ENCODE measurements at places on chromosomes 3 and 15.

DNA sequence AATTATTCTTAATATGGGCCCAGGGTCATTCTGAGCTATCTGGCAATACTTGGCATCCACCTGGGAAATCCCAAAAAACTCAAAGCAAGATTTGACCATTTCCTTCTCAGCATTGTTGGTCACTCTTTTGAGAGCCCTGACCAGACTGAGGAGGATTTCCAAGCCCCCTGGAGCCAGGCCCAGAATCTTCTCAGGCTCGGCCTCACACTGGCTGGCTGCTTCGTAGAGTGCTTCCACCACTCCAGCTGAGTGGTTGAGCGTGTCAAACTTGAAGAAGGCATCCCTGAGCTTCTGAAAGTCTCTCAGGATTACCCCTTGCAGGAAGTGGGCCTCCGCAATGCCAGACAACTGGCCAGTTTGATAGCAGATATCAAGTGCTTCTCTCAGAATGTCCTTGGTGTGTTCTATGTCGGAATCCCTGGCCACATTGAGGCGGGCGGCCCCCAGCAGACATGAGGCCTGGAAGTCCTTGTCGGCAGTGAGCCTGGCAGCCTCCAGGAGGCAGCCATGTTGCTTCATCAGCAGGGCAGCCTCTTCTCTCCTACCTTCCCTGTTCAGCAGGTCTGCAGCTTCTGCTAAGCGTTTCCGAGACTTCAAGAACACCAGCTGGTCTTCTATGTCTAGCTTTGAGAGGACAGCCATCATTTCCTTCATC, 68.9 kb upstream of the DCLK3 start:
- DNase-seq, result no peak

- no peak for DNase-seq
These were observed 245.1 kb upstream of the NAALADL2 start for GRCh38 chr3:174614036-174614435.

DNA sequence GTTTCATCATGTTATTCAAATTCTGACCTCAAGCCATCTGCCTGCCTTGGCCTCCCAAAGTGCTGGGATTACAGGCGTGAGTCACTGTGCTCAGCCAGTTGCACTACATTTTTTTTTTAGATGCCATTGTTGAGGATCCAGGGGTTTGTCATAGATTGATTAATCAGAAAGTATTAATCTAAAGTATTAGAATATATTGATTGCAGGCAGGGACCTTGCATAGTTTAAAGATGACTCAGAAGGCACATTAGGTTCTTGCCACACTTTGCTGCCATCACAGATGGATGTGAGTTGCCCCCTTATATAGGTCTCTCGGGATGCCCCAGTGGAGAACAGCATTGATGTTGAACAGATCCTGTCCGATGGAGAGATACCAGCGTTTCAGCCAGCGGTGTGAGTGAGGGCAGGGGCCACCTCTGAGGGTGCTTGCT, 41.1 kb downstream of the IGF1R start:
- no peak for DNase-seq

- no peak for DNase-seq
These were observed 16.8 kb upstream of the SLC41A3 start for GRCh38 chr3:126100634-126101301.

GRCh38 chr3:186590580-186591295, 20.2 kb downstream of the DNAJB11 start:
- DNase-seq, result no peak

DNA sequence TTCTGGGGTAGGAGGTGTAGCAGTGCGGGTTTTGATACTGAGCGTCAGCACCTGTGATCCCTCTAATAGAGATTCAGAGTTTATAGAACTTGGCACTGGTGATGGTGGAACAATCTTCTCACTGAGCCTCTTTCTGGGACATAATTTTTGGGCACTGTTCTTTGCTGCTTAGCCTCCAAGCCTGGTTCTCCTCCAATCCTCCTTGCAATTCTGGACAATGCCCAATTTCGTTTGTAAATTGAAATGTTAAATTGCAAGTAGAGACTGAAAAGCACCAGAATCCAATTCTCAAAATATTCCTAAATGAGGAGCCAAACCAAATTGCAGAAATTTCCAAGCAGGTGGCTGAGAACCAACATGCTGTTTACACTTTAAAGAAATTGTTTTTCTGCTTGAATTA, 149.8 kb upstream of the ABI3BP start:
- no peak for DNase-seq

GRCh38 chr3:312160-312733, 115.7 kb downstream of the CHL1 start:
- DNase-seq, result no peak

DNA sequence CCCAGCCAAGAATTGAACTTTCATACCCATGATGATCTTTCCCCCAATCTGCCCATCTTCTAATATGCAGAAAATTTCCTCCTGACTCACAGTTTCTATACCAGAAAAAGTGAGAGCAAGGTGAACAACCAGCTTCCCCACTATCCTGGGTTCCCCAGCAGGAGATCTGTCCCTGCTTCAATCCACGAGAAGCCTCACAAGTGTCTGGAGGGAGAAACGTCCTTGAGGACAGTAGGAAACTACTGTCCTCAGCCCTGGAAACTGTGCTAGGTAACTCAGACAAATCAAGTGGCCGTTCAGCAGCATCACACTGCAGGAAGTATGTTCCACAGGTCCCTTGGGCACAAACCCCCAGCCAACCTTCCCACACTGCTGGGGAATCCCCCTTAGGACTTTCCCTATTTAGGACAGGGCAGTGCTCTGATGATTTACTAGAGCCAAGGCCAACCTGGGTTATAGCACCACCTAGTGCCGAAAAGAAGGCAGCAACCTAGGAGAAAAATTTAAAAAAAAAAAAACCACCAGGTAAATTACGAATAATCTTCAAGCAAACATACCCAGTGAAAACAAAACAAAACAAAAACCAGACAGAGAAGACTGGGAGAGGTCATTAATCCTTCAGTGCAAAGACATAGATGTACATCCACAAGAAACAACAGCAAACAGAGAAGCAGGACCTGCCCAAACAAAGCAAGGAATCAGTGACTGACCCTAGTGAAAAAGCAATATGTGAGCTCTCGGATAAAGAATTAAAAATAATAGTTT, 36.0 kb downstream of the MORC1 start:
- no peak for DNase-seq

DNA sequence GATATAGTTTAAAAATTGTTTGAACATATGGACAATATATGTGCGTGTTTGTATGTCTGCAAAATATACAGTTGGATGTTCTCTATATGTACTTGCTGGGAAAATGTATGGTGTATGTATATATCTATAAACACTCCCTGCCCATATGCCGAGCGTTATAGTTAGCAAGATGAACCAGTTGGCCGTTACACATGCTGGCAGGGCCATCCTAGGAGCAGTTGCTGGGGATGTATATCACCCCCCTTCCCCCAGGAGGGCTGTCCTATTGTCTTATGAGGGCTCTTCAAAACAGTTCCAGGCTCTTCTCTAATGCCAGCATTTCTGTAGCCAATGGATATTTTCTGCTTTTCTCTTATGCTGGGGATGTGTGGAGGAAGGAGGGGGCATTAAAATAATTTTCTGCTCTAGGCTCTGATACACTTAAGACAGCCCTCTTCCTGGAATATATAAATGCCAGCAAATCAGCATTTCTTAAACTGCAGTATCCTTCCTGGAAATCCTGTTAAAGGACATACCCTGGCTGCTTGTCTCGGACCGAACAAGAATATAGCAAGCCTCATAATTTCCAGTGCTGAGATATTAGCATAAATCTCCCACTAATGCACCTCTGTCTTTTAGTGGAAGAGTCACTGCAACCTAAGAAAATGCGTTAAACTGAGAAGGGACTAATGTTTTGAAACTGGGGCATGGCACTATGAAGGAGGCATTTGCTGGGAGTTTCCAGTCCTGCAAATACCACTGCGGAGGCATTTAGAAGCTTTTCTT, 134.4 kb downstream of the MDFIC2 start:
- no peak for DNase-seq

DNA sequence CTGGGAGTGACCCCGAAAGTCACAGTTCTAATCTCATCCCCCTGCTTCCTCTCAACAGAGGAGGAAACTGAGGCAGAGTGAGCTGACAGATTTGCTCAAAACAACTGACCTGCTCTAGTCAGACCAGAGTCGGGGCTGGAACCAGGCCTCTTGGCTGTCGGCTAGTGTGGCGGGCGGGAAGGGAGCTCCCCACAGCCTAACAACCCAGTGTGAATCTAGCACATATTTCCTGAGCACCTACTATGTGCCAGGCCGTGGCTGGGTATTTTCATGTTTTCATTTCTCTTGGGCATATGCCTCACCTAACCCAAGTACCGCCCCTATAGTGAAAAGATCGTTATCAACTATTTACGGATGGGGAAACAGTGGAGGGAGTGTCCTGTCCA, 27.2 kb downstream of the GRIP2 start:
- no peak for DNase-seq

DNA sequence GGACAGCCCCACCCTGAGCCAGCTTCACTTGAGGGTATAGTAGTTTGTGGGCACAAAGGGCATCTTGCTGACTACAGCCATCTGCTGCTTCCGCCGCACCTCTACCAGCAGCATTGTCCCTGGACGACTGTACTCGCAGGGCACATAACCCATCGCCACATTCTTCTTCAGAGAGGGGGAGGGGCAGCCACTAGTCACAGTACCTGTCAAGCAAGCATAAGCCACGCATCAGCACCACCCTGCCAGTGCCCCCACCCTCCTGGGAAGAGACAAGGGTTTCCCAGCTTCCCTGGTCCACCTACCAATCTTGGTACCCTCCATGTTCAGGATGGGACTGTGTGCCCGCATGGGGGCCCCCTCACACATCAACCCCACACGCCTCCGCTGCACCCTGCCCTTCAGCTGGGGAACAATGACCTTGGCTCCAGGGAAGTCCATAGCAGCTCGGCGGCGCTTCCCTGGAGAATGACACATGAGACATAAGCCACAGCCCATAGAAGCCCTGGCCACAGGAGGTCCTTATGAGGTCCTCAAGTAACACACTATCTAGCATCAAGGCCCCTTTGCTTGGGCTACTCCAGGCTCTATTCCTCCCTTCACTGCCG, 4.7 kb downstream of the AMT start:
- DNase-seq, result no peak

DNA sequence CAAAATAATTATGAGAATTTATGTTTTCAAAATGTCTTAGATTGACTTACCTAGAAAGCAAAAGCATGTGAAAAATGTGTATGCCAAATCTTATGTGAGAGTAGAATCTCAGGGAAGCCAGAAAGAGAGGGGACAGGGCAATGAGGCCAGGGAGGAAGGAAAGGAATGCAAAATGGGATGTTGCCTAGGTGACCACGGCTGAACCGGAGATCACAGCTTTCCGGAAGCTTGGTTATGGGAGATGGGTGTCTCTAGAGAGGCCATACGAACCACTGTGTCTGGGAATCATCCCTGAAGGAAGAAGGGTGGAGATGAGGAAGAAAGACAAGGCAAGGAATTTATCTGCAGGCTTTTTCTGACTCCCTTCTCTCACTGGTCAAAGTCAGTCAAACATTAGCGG, 76.0 kb downstream of the SUCLG2 start:
- no peak for DNase-seq

GRCh38 chr3:43132870-43133636, 27.2 kb upstream of the POMGNT2 start:
- no peak for DNase-seq

DNA sequence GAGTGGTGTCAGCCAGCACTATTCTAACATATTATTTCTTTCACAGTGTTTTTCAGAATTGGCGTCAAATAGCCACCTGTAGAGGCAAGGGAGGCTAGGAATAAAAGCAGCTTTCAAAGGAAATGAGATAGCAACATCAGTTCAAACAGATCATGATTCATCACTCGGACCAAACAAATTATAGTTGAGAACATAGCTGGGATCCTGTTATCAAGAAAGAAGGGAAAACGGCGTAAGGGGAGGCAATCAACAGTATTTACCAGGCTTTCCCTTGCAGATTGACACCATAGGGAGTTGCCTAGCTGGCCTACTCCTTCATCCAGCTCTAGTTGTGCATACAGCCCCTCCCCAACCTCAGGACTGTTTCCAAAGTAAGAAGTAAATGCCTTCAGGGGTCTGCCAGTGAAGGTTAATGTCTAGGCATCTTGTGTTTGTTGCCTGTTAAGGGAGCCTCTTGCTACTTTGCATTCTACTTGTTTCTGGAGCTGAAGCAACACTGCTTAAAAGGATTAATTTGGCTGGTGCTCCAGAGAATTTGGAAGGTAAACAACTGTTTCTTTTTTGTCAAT, 286.5 kb downstream of the NSUN3 start:
- no peak for DNase-seq

DNA sequence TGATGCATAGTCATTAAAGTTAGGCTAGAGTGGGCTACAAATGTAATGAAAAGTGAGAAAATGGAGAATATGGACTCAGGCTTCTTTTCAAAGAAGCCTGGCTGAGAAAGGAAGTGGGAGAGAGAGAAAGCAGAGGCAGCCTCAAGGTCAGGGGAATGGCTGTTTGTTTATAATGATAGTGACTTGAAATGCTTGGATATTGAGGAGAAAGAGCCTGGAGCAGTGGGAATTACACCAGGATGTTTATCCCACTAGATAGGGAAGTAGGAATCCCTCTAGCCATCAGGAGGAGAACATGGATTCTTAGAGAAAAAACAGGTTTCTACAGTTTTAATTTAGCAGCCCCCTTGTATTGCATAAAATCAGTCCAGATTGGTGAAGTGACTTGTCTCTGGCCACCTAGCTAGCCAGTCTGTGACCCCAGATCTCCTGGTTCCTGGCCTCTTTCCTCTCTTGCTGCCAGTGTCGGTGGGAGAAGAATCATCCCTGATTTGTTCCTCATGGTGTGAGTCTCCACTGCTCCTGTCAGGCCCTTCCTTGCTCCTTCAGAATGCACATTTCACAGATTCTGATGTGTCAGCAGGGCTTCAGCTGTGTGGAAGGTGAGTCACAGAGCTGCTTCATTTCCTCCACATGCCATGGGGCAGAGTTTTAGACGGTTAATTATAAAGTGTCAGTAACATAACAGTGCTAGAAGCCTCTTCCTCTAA, 32.9 kb downstream of the SEMA6D start:
- DNase-seq, result no peak

- no peak for DNase-seq
These were observed 2.9 kb downstream of the PLXND1 start for GRCh38 chr3:129603561-129603942.

DNA sequence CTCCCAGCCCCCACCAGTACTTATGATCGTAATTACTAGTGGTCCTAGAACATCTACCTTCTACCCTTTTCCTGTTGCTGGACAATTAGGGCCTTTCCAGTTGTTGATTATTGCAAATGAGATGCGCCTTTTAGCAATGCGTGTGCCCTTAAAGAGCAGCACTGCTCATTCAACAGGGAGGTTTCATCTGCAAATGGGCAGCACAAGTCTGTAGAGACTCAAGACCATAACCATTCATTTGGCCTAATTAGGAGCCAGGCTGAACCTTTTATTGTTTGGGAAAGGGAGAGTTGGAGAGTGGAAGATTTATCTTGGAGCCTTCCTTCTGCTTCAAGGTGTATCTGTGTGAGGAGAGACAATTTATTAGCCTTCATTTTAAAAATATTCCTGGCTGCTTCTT, 42.3 kb downstream of the BOC start:
- DNase-seq, result no peak

All from stimulated activated CD8-positive, alpha-beta memory T cell treated with anti-CD3 and anti-CD28 coated beads, Interleukin-12 subunit alpha, Interleukin-12 subunit beta, amount 100 ng/mL, for 4 hours (primary cell).